ENCODE measurements at places on chromosomes 6 and 20. TPM values are rescaled to one million over a fixed set of nuclear protein-coding genes. Genes with fewer than 3 reads are reported as not detected.

- no peaks in the 10 kb centered on the region for H3K36me3 ChIP-seq
- no peak overlapping the region for H3K4me3 ChIP-seq
- H3K4me1 ChIP-seq: no peaks in the 10 kb centered on the region
- H3K27ac ChIP-seq: no peak overlapping the region
- H3K27me3 ChIP-seq: no peaks in the 10 kb centered on the region
Measured at GRCh38 chr6:31008165-31008564, 2.1 kb upstream of the MUC22 start.

DNA sequence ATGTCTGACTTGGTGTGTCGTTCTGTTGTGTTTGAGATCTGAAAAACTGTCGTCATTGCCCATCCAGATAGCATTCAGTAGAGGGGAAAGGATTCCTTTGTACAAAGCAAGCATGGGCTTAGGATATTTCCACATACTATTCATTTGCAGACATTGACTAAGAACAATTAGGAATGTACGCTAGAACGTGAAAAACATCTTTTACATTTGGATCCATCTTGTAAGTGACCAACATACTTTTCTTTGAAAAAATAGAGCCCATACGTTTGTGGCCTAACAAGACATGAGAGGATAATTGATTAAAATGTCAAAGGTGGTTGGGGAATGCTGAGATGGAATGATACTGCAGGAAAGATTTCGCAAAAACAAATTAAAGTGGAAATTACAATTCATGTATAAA, 225.8 kb upstream of the QKI start:
- no peak for DNase-seq
- no peaks in the 10 kb centered on the region for H3K27me3 ChIP-seq
- no peak overlapping the region for H3K4me3 ChIP-seq
- no peaks in the 10 kb centered on the region for H3K4me1 ChIP-seq
- no peak overlapping the region for H3K27ac ChIP-seq

- no peak overlapping the region for H3K4me3 ChIP-seq
- H3K27me3 ChIP-seq: no peaks in the 10 kb centered on the region
- no peaks in the 10 kb centered on the region for H3K36me3 ChIP-seq
- no peak overlapping the region for H3K27ac ChIP-seq
- no peak for DNase-seq
- no peaks in the 10 kb centered on the region for H3K4me1 ChIP-seq
Measured at GRCh38 chr6:74268815-74269599, 573.0 kb downstream of the CD109 start.

DNA sequence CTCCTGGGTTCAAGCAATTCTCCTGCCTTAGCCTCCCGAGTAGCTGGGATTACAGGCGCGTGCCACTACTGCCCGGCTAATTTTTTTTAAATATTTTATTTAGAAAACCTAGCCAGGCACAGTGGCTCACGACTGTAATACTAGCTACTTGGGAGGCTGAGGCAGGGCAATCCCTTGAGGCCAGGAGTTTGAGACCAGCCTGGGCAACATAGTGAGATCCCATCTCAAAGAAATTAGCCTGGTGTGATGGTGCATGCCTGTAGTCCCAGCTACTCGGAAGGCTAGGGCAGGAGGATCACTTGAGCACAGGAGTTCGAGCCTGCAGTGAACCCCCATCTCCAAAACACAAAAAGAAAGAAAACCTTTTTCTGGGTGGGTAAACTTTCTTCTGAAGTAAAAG, 2.4 kb downstream of the SLC44A4 start:
- H3K4me3 ChIP-seq: no peak overlapping the region
- no peak overlapping the region for H3K27ac ChIP-seq
- no peaks in the 10 kb centered on the region for H3K27me3 ChIP-seq
- H3K36me3 ChIP-seq: no peaks in the 10 kb centered on the region

- no peaks in the 10 kb centered on the region for H3K27me3 ChIP-seq
- H3K36me3 ChIP-seq: no peaks in the 10 kb centered on the region
- H3K27ac ChIP-seq: peak overlapping the region; percentile 80
- DNase-seq: peak; percentile 42
- H3K4me1 ChIP-seq: peaks cover 21% of the 10 kb centered on the region
Measured at GRCh38 chr20:62066339-62066982, 780 bp upstream of the TAF4 start.

GRCh38 chr6:51996296-51996947, 91.0 kb downstream of the PKHD1 start:
- no peak overlapping the region for H3K4me3 ChIP-seq
- no peak for DNase-seq
- H3K27me3 ChIP-seq: no peaks in the 10 kb centered on the region
- H3K36me3 ChIP-seq: no peaks in the 10 kb centered on the region

DNA sequence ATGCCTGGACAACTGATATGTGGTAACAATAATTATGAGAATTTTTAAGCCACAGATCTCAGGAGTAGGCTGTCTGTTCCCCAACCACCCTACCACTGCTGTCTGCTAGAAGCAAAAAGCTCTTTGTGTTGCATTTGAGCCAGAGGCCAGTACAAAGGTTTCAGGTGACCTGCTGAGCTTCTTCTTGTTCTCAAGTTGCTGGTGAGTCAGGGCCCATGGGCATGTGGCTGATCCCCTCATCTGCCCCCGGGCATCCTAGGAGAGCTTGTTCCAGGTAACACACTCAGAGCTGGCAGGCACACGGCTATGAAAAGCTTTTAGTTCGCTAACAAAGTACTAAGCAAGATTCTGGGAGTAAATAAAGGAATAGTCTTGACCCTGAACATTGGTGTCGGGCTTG, 285.3 kb downstream of the CDC5L start:
- H3K4me3 ChIP-seq: no peak overlapping the region
- H3K4me1 ChIP-seq: no peaks in the 10 kb centered on the region
- H3K27ac ChIP-seq: no peak overlapping the region
- no peak for DNase-seq
- H3K27me3 ChIP-seq: no peaks in the 10 kb centered on the region
- no peaks in the 10 kb centered on the region for H3K36me3 ChIP-seq

DNA sequence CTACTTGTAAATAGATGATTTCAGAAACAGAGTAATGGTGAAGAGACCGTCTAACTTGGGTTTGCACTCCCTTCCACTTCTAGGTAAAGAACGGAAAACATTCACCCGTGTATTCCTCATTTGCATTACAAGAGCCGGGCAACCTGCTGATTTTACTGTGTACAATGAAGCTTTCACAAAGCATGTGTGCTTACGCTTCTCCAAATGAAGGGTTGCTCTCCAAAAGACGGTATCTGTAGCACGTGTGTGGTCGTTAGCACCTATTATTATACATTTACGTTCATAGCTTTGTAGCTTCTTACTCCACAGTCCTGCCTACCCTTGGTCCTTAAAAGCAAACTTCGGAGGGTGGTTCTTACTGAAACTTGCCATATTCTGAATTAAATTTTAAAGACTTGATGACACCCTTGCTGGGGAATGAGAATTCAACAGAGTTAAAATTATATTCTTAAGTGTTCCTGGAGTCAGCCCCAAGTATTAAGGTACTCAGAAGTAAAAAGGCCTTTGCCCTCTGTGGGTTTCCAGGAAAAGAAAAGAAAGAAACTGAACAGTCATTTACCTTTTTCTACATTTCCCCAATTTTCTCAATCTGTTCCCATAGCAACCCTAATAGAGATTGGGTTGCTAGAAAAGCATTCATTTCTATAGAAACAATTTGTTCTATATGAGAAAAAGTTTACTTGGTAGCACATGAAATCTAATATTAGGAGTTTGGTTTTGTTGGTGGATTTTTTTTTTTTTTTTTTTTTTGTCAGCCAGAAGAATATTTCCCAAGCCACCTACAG, 61.9 kb upstream of the KCNG1 start:
- H3K4me3 ChIP-seq: no peak overlapping the region
- no peak for DNase-seq
- no peak overlapping the region for H3K27ac ChIP-seq
- no peaks in the 10 kb centered on the region for H3K4me1 ChIP-seq
- no peaks in the 10 kb centered on the region for H3K27me3 ChIP-seq
- no peaks in the 10 kb centered on the region for H3K36me3 ChIP-seq

DNA sequence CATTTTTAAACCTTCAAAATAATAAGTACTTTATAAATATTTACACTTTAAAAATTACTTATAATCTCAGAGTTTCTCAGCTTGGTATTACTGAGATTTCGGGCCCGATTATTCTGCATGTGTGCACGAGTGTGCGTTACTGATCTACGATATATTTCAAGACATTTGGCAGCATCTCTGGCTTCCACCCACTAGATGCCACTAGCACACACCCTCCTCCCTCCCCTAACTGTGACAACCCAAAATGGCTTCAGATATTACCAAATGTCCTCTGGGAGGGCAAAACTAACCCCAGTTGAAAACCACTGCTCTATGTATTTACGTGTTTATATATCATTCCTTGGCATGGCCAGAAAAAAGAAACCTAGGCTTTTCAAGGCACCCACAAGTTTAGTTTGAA, 95.9 kb downstream of the FYN start:
- no peaks in the 10 kb centered on the region for H3K36me3 ChIP-seq
- no peak overlapping the region for H3K27ac ChIP-seq
- H3K27me3 ChIP-seq: no peaks in the 10 kb centered on the region
- H3K4me1 ChIP-seq: peaks cover 18% of the 10 kb centered on the region
- no peak for DNase-seq

GHRH gene
- not detected for total RNA-seq

DNA sequence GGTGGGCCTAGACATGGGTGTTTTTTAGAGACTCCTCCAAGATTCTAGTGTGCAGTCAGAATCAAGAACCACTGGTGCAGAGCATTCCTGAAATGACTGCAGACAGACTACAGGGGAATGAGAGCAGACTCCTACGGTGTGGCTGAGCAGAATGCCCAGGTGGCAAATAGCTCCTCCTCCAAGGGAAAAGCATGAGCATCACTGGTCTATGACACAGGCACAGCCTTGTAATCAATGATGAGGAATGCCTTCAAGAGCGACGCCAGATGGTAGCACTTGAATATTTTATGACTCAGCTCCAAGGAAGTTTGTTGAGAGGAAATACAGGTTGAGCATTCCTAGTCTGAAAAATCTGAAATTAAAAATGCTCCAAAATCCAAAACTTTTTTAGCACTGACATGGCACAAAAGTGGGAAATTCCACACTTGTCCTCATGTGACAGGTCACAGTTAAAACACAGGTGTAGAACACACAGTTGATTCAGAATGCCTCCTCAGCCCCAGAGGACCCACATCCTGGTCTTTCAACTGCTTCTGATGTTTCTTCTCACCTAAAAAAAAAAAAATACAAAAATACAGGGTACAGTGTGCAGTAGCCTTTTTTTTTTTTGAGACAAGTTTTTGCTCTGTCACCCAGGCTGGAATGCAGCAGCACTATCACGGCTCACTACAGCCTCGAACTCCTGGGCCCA, 10.6 kb upstream of the FAM8A1 start:
- no peak for DNase-seq
- H3K27me3 ChIP-seq: no peaks in the 10 kb centered on the region
- H3K27ac ChIP-seq: no peak overlapping the region
- no peaks in the 10 kb centered on the region for H3K4me1 ChIP-seq
- H3K36me3 ChIP-seq: no peaks in the 10 kb centered on the region
- no peak overlapping the region for H3K4me3 ChIP-seq

GRCh38 chr6:111978532-111979149, 75.3 kb upstream of the CCN6 start:
- H3K27me3 ChIP-seq: no peaks in the 10 kb centered on the region
- no peak for DNase-seq
- H3K36me3 ChIP-seq: no peaks in the 10 kb centered on the region
- H3K4me3 ChIP-seq: no peak overlapping the region
- H3K27ac ChIP-seq: no peak overlapping the region
- peaks cover 4% of the 10 kb centered on the region for H3K4me1 ChIP-seq

BCAS1 gene
- total RNA-seq: 0.92 TPM

SLC32A1 gene
- total RNA-seq: not detected

- no peak overlapping the region for H3K4me3 ChIP-seq
- DNase-seq: no peak
- H3K27me3 ChIP-seq: no peaks in the 10 kb centered on the region
- no peak overlapping the region for H3K27ac ChIP-seq
Measured at GRCh38 chr20:53020376-53020775, 48.2 kb downstream of the TSHZ2 start.

DNA sequence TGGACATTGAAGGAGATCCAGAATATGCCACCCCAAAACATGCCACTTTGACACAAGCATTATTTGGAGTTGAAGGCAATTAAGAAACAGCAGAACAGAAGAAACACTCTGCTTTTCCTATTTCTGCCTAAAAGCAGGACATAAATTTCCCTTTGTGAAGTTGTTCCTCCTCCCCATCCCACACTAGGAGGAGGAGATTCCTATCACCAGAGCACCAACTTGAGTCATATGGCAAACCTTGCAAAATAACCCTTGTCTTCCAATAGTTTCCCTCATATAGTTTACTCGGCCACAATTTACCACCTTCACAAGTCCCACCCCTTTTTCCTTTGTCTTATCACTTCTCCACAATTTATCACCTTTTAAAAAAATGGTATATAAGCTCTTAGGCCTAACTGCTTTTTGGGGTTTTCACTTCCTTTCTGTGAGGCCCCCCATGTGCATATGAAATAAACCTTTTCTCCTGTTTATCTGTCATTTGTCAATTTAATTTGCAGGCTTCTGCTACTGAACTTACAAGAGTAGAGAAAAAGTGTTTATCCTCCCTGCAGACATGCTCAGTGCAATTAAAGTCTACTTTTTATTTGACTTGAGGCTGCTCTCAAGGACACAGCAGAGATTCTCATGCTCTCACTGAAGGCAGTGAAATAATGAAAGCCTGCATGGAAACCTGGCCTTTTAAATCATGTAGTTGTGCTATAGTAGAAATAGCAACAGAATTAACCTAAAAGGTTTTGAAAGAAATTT, 2.8 kb upstream of the RAB23 start:
- no peak overlapping the region for H3K4me3 ChIP-seq
- no peak overlapping the region for H3K27ac ChIP-seq
- H3K27me3 ChIP-seq: no peaks in the 10 kb centered on the region
- H3K36me3 ChIP-seq: no peaks in the 10 kb centered on the region
- H3K4me1 ChIP-seq: no peaks in the 10 kb centered on the region

- H3K27ac ChIP-seq: peak overlapping the region; percentile 67
- DNase-seq: no peak
- H3K36me3 ChIP-seq: no peaks in the 10 kb centered on the region
- no peak overlapping the region for H3K4me3 ChIP-seq
- no peaks in the 10 kb centered on the region for H3K27me3 ChIP-seq
- H3K4me1 ChIP-seq: peaks cover 25% of the 10 kb centered on the region
Measured at GRCh38 chr6:36633370-36633769, 39.2 kb downstream of the SRSF3 start.

- H3K27ac ChIP-seq: no peak overlapping the region
- no peak for DNase-seq
- no peaks in the 10 kb centered on the region for H3K27me3 ChIP-seq
- H3K4me1 ChIP-seq: peaks cover 2% of the 10 kb centered on the region
Measured at GRCh38 chr6:113584767-113585166, 272.4 kb upstream of the MARCKS start.

GRCh38 chr20:57928181-57928967, 218.6 kb upstream of the PMEPA1 start:
- no peaks in the 10 kb centered on the region for H3K27me3 ChIP-seq
- DNase-seq: no peak
- H3K4me1 ChIP-seq: no peaks in the 10 kb centered on the region
- H3K36me3 ChIP-seq: no peaks in the 10 kb centered on the region
- no peak overlapping the region for H3K4me3 ChIP-seq
- no peak overlapping the region for H3K27ac ChIP-seq

MOG gene
- 0.13 TPM for total RNA-seq

SNX3 gene
- 180 TPM for total RNA-seq
